ENCODE measurements at places on chromosomes 1 and 21. TPM values are rescaled to one million over a fixed set of nuclear protein-coding genes. Genes with fewer than 3 reads are reported as not detected.

DNA sequence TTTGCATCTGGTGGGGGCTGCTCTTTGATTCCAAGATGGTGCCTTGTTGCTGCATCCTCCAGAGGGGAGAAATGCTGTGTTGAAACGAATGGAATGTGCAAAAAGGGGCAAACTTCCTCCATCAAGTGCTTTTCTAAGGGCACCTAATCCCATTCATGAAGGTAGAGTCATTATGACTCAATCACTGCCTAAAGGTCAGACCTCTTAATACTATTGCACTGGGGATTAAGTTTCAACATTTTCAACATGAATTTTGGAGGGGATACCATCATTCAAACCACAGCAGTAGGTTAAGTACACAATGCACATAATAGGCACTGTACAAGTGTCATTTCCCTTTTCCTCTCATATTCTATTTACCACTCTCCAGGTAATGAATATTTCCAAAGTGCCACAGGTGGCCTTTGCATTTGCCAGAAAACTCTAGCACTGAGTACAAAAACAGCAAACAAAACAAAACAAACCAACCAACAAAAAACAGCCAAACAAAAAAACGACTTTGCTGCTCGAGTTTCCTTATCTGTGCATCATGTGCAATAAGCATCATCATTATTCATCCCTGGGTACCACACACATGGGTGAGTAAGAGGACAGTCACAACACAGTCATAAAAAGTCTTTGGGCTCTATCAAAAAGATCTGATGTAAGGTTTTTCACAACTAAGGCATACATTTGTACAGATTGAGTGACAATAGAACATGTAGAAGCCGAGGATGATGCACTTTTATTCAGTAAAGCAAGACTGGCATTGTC, 42.5 kb downstream of the IFI44 start:
- DNase-seq = peak; percentile 84

DNA sequence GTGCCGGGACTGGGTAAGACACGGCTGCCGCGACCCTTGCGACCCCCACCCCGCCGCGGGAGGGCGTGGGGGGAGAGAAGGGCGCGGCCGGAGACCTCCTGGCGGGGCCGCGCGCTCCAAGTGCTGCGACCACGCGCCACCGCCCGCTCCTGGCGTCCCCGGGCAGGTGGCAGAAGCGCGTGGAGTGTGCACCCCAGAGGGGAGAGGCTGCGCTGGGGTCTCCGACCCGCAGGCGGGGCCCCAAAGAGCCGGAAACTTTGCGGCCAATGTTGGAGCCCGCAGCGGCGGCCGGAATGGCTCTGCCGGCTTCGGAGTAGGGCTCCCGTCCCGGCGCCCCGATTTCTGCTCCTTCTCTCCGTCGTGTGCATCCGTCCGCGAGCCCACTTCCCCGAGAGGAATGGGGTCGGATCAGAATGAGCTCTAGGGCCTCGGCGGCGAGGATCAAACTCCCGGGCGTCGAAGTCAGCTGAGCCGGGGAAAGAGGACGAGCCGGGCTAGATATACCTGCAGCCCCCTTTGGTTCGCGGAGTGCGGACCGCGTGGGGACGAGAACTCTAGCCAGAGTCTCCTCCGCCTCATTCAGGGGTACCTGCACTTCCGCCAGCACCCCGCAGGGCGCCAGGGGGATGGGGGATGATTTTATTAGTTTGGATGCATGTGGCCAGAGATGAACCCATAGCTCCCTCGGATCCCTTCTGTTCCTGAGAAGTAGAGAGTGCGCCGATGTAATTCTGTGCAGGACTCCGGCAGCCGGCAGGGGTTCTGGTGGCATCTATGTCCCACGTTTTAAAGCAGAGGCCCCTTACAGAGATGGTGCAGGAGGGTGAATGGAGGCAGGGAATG, 751 bp downstream of the STUM start:
- no peak for DNase-seq

DNA sequence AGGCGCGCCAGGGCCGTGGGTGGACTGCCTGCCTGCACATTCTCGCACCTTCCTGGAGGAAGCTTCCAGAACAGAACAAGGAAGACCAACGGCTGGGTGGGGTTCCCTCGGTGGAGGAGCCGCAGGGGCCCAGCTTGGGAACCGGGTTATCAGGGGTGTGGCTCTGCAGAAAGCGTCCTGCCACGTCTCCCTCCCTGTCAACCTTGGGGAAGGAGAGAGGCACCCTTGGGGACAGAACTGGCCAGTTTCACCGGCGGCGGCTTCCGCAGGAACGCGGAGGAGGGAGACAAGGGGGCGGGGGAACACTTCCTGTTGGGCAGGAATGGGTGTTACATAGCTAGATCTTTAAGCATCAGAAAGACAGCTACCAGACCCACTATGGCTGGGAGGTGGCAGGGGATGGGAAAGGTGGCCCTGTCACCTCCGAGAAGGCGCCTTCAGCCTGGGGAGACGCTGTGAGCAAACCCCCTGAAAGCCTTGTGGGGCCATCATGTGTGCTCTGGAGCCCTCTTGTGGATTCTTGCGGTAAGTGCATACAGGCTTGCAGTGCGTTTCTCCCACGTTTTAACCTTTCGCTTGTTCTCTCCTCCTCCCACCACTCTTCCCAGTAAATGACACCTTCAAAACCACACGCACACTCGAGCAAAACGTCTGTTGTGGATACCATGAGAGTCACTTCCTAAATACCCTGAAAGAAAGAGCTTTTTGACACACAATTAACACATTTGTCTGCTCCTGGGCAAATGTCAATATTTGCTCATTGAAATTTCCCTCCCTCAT, 3.8 kb upstream of the PLEKHA6 start:
- DNase-seq = peak; percentile 74

The CSMD2 gene
- 11.8 TPM for total RNA-seq

The ACOT11 gene
- total RNA-seq = 0.66 TPM

The NGF gene
- total RNA-seq = 9.7 TPM

The PLPPR4 gene
- 10.5 TPM for total RNA-seq

The CD2 gene
- total RNA-seq = not detected

All from M059J (cell line).